Activated B cell treated with CpG ODN at 0.5 μM for 24 hours (primary cell): ENCODE measurements at places on chromosomes 11 and 22. TPM values are rescaled to one million over a fixed set of nuclear protein-coding genes. Genes with fewer than 3 reads are reported as not detected.

The CHRM4 gene
- 0.35 and 0.42 TPM in 2 replicates for total RNA-seq

The SULT4A1 gene
- not detected in 2 replicates for total RNA-seq

The MISFA gene
- total RNA-seq: 1.4 and 2.6 TPM in 2 replicates

The KCNQ1OT1 gene
- 0.88 and 1.2 TPM in 2 replicates for total RNA-seq

The PIWIL4 gene
- total RNA-seq: 0.62 and 1.1 TPM in 2 replicates

The SYT7 gene
- total RNA-seq: not detected in 2 replicates

The RAB39A gene
- 3.6 and 4.1 TPM in 2 replicates for total RNA-seq

The EHBP1L1 gene
- 143 and 163 TPM in 2 replicates for total RNA-seq

The THOC5 gene
- 44.1 and 51.3 TPM in 2 replicates for total RNA-seq

The KDM4D gene
- 0.67 and 0.93 TPM in 2 replicates for total RNA-seq

The TMA7B gene
- total RNA-seq: 0.58 TPM in 1 of 2 replicates, not detected in the other

The CATSPERZ gene
- total RNA-seq: not detected in 2 replicates

The TRIM51 gene
- total RNA-seq: not detected in 2 replicates

The CACNA1I gene
- not detected in 2 replicates for total RNA-seq

The GLYATL2 gene
- total RNA-seq: not detected in 2 replicates

The MCHR1 gene
- total RNA-seq: not detected in 2 replicates

The H19 gene
- not detected in 2 replicates for total RNA-seq
